ENCODE measurements at places on chromosomes 7 and 10.

DNA sequence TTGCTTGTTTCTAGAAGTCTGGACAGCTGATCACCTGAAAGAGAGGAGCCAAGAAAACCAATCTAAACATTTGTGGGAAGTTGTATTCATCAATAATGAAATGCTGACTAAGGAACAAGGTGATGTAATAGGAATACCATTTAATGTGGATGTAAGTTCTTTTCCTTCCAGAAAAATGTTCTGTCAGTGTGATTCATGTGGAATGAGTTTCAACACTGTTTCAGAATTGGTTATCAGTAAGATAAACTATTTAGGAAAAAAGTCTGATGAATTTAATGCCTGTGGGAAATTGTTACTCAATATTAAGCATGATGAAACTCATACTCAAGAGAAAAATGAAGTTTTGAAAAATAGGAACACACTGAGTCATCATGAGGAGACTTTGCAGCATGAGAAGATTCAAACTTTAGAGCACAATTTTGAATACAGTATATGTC lies 39.8 kb upstream of the ZNF37A start:
- no peak for DNase-seq

DNA sequence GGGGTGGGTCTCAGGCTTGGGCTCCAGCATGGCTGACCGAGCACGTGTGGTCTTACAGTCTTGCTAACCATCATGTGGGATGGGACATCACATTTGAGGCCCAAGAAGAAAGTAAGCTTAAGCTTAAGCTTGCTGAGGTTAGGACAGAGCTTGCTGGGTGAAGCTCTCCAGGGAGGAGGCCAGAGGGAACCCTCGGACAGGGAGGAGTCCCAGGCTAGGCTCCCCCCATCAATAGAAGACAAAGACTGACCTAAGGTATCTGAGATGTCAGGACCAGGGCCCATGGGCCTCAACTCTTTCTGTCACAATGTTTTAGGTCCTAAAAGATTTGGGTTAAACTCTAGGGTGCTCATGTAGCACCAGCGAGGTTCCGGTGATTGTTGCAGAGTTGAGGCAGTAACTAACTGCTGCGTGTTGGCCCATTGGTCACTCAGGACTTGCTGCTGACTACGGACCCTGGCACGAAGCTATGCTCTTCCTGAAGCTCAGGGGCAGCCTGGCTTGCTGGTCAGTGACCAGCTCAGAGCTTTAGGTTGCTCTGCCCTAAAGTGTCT lies 10.5 kb downstream of the AKR1E2 start:
- no peak for DNase-seq

GRCh38 chr7:137164251-137164650 lies 179.3 kb downstream of the PTN start:
- no peak for DNase-seq

DNA sequence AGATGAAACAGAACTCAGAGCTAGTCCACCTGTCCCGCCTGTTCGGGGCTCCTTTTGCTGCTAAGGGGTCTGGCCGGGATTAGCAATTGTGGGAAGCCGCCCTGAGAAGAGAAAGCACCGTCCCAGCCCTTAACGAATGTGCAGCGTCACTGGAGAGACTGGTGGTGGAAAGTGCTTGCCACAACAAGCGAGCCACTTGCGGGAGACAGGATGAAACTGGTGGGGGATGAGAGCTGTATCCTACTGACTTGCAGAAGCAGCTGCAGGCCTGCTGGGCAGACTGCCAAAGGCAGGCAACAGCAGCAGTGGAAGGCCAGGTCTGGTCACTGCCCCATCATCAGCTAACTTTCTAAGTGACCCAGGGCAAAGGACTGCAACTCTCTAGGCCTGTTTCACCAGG lies 95.4 kb downstream of the FAM53B start:
- DNase-seq: peak; percentile 92

DNA sequence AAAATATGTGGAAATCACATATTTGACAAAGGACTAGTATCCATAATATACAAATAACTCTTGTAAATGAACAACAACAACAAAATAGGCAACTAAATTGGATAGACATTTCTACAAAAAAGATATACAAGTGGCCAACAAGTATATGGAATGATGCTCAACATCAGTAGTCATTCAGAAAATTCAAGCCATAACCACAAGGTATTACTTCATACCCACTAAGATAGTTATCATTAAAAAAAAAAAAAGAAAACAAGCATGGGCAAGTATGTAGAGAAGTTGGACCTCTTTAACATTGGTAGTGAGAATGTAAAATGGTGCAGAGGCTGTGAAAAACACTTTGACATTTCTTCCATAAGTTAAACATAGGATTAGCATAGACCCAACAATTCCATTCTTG lies 80.8 kb downstream of the CYP26A1 start:
- DNase-seq: no peak

- no peak for DNase-seq
Measured at GRCh38 chr10:8581521-8582225, 527.2 kb downstream of the GATA3 start.

GRCh38 chr7:130047831-130048230 lies 3.3 kb downstream of the ZC3HC1 start:
- no peak for DNase-seq

All from kidney capillary endothelial cell (primary cell).